ENCODE measurements at places on chromosomes 6 and 20. TPM values are rescaled to one million over a fixed set of nuclear protein-coding genes. Genes with fewer than 3 reads are reported as not detected.

The EPPIN gene
- total RNA-seq: 0.68 TPM

The GNMT gene
- total RNA-seq: 0.63 TPM

The SPATA25 gene
- 2.2 TPM for total RNA-seq

The PSORS1C2 gene
- not detected for total RNA-seq

- no peak for DNase-seq
Measured at GRCh38 chr6:13044390-13044789, 283.9 kb downstream of the TBC1D7 start.

GRCh38 chr6:115203381-115203780 is 857.3 kb downstream of the FRK start:
- DNase-seq: no peak

Measured in left cardiac atrium (tissue), 4 donors.